Heart left ventricle (tissue), 16 donors: ENCODE measurements at places on chromosomes 6 and 20. TPM values are rescaled to one million over a fixed set of nuclear protein-coding genes. Genes with fewer than 3 reads are reported as not detected.

The IER3 gene
- 119 TPM for polyA plus RNA-seq

DNA sequence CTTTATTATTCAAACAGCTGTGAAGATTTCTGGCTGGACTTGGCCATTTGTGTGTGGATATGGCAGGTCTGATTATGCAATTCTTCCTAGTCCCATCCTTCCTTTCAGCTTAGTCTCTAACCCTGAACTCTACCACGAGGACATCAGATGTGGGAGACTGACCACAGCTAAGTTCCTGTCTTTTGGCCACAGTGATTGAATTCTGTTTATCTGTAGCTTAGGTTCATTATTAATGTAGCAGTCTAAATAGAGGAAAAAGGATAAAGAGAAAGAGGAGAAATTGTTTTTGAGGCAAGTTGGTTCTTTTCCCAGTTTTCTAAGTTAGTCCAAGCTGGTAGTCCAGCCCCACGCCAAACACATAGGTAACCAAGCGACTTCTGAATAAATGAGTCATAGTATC lies 598.9 kb downstream of the RFPL4B start:
- no peak for DNase-seq

DNA sequence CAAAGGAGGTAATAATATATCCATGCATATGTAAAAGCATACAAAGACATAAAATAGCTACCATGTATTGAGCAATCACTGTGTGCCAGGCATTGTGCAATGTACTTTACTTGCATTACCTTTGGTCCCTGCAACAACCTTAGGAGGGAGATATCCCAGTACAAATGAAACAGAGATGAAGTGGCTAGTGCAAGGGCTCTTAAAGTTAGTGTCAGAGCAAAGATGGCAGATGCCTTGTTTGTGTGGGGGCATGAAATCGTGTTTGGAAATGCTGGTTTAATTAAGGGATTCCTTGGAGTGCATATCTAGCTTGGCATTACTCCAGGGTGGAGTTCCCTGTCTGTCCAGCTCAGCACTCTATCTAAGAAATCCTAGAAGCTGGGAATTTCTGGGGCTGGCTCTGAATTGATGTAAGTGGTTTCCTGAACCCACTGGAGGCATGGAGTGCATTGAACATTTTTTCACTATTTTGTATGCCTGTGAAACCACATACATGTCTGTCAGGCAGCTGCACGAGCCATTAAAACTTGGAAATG lies 9.8 kb downstream of the PAQR8 start:
- DNase-seq = no peak

The SLC23A2 gene
- polyA plus RNA-seq = 3.3 TPM

The PRSS35 gene
- polyA plus RNA-seq = 0.15 TPM

- DNase-seq = no peak
Measured at GRCh38 chr6:52788478-52788877, 15.1 kb downstream of the GSTA1 start.

DNA sequence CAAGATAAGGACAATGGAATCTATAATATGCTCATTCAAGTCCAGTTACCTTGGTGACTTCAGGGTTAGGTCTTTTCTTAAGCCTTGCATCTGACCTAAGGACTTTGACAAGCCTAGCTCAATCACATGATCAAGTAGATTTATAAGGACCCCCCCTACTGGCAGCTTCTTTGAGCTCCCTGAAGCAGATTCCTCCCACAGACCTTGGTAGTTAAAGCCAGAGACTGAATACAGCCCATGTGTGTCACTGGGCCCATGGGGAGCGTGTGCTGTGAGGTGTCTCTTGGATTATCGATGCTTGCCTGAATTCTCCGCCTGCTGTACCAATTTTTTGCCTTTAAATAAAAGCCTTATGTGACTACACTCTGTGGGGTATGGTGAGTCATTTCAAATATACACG lies 372.7 kb upstream of the RGS17 start:
- no peak for DNase-seq

The BPIFA1 gene
- polyA plus RNA-seq = not detected

The SLC16A10 gene
- 1.9 TPM for polyA plus RNA-seq

The PRL gene
- polyA plus RNA-seq = not detected

DNA sequence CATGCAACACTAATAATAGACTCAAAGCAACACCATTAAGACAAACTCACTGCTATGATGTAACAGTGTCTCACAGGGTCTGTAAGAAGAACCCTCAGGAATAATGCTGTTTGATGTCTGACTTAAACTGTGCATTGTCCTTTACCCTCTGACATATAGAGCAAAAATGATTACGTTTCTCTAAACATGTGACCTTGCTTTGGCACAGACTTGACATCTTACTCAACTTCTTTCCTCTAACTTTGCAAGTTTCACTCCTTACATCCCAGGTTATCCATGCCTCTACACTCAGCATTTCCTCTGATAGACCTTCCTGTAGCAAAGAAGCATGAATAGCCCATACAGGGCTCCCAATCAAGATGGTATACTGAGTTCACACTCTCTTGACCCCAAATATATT lies 252.7 kb downstream of the UST start:
- DNase-seq = no peak

- DNase-seq = no peak
Measured at GRCh38 chr6:97306544-97307320, 23.7 kb upstream of the MMS22L start.

The RBCK1 gene
- 60.9 TPM for polyA plus RNA-seq

The RAMACL gene
- 0.35 TPM for polyA plus RNA-seq

- DNase-seq = no peak
Measured at GRCh38 chr6:6886171-6886885, 221.4 kb upstream of the RREB1 start.

DNA sequence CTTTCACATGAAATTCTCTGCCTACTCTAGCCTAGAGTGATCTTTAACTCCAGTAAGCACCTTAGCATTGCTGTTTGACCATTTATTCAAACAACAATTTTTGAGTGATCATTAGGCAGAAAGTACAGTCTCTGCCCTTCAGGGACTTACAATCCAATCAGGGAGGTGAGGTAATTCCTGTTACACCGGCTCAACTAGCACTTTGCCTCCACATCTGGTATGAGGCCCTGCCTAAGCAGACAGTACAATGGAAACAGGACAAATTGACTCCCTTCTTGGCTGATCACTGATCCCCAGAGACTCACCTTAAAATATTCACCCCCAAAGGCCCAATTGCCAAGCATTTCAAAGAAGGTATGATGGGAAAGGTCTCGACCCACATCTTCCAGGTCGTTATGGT lies 1.4 kb downstream of the AARS2 start:
- DNase-seq = no peak

The KCNB1 gene
- polyA plus RNA-seq = 0.84 TPM

GRCh38 chr20:63295846-63296245 lies 2.9 kb downstream of the COL20A1 start:
- DNase-seq = no peak

DNA sequence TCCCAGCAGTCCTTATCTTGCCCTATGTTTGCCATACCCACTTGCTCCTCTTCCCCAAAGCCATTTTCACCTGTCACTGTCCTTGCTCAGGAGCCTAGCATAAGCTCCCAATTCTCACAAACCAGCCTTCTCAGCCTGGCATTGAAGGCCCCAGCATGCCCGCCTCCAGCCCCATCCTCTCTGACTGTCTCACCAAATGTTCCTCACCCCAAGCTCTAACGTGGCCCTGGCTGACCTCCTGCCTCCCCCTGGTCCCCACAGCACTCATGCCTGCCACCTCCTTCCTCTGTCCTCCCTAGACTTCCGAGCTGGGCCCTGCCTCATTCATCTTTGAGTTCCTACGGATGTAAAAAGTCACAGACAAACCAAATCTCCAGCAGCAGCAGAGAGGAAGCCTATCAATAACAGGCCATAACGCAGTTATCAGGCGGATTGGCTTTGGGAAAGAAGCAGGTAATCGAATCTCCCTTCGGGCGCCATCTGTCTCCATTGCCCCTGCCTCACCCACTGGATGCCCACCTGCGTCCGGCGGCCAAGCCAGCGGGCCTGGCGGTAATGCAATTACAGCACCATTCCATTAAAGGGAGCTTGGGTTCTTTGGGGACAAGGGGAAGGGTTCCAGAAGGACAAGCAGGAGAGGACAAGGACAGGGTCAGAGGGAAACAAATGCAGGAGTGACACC lies 104.4 kb downstream of the MRPL14 start:
- no peak for DNase-seq
